ENCODE measurements at places on chromosomes 5 and 9. TPM values are rescaled to one million over a fixed set of nuclear protein-coding genes. Genes with fewer than 3 reads are reported as not detected.

IL13 gene
- not detected for total RNA-seq

ACTBL2 gene
- not detected for total RNA-seq

UBE2QL1 gene
- total RNA-seq: 2.7 TPM

PCDHB10 gene
- total RNA-seq: 5.5 TPM

FAM151B gene
- total RNA-seq: 2.0 TPM
